Cardiac septum (tissue), 1 donor: ENCODE measurements at places on chromosomes 16 and 17.

- no peak for DNase-seq
These were observed 40.4 kb upstream of the ABCA5 start for GRCh38 chr17:69367298-69367697.

- DNase-seq = no peak
These were observed 21.1 kb downstream of the CMC2 start for GRCh38 chr16:80985611-80986010.

GRCh38 chr17:45406107-45406506 lies 26.6 kb downstream of the ARHGAP27 start:
- DNase-seq = no peak

- DNase-seq = peak; percentile 98
These were observed 8.5 kb upstream of the THAP11 start for GRCh38 chr16:67833415-67834241.

- no peak for DNase-seq
These were observed 15.4 kb upstream of the DNASE1 start for GRCh38 chr16:3638916-3639644.

GRCh38 chr17:51434434-51435170 lies 174.3 kb downstream of the UTP18 start:
- DNase-seq = no peak

GRCh38 chr16:11677959-11678881 lies 10.0 kb downstream of the SNN start:
- no peak for DNase-seq

- peak; percentile 64 for DNase-seq
These were observed 11.1 kb downstream of the IL4R start for GRCh38 chr16:27324851-27325301.

- no peak for DNase-seq
These were observed 128.7 kb downstream of the TANGO6 start for GRCh38 chr16:68972013-68972412.

- no peak for DNase-seq
These were observed 184.9 kb upstream of the CACNG5 start for GRCh38 chr17:66649818-66650543.

DNA sequence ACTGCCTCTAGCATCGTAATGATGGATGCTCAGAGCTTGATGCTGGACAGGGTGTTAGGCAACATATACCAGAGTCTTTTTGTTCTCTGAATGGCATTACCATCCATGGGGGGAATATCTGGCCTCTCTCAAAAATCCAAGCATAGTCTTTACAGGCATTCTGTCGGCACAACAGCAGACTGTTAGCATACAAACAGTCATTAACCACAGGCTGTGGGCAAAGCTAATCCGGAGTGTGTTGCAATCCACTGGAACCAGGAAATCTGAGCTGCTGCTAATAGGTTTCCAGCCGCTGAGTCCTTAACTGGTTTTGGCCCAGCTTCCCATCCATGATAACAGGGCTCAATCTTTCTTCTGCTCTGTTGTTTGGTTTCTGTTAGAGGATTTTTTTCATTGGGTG lies 371.9 kb downstream of the HS3ST3B1 start:
- DNase-seq = no peak

DNA sequence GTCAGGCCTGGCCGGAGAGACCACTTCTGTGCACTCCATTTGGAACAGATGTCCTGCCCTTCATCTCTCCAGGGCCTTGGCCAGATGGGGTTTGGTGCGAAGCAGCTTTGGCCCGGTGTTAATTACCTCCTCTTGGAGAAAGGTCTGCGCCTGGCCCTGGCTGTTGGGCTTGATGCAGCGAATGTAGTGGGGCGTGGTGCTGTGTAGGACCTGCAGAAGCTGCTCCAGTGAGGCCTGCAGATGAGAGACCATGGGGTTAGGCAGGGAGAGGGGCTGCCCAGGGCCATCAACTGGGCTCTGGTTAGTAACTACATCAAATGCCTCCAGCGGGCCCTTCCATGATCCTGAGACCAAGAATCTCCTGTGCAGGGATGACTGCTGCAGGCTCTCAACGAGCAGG lies 18.7 kb downstream of the ZNHIT3 start:
- DNase-seq = no peak

GRCh38 chr17:50905460-50905803 lies 39.3 kb upstream of the TOB1 start:
- DNase-seq = no peak

GRCh38 chr17:72385475-72385874 lies 264.7 kb downstream of the SOX9 start:
- no peak for DNase-seq

- DNase-seq = no peak
These were observed 70.9 kb upstream of the GSE1 start for GRCh38 chr16:85541980-85542900.

- DNase-seq = no peak
These were observed 153.1 kb upstream of the NOG start for GRCh38 chr17:56440419-56440818.

DNA sequence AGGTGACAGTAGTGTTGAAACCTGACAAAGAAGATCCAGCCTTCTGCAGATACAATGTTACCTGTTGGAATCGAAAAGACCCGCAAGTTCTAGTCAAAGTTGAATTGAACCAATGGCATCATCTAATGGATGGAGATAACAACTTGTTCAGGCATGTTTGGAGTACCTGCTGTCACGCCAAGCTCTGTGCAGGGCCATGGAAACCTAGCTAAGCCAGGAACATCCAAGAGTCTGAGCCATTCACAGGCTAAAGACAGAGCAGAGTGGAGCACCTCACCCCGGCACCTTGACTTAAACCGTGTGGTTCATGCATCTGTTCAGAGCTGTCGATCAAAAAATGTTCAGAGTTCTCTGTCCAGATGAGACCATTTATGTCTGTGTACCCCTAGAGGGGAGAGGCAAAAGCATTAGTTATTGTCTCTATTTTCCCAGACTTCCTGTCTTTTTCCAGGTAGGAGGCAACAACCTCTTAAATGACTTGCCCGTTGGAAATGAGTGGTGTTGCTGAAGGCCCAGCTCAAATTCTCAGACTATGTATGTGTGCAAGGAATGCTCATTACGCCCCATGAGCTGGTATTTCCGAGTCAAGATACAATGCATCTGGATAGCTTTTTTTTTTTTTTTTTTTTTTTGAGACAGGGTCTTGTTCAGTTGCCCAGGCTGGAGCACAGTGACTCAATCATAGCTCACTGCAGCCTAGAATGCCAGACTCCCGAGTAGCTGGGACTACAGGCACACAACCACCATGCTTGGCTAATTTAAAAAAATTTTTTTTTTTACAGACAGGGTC lies 44.9 kb upstream of the XYLT1 start:
- no peak for DNase-seq

- DNase-seq = no peak
These were observed 28.7 kb downstream of the FA2H start for GRCh38 chr16:74745926-74746325.

GRCh38 chr17:42230225-42230624 lies 35.9 kb upstream of the GHDC start:
- DNase-seq = no peak

DNA sequence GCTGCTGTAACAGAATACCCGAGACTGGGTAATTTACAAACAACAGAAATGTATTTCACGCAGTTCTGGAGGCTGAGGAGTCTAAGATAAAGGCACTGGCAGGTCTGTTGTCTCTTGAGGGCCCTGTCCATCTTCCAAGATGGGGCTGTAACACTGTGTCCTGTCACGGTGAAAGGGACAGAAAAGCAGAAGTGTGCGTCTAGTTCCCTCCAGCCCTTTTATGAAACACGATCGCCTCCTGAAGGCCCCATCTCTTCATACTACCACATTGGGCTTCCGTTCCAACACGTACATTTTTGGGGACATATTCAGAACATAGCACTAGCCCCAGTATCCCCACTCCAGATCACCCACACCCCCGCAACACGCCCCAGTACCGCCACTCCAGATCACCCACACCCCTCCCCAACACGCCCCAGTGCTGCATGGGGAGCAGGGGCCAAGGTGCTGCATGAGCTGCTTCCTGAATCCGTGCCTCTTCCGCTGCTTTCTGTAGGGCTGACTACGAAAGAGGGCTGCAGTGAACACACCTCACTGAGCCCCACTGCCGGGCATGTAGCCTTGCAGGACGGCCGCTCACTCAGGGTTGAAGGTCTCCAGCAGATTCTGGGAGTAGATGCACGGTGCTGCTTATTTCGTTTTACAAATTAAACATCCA lies 91.9 kb downstream of the RPTOR start:
- no peak for DNase-seq

DNA sequence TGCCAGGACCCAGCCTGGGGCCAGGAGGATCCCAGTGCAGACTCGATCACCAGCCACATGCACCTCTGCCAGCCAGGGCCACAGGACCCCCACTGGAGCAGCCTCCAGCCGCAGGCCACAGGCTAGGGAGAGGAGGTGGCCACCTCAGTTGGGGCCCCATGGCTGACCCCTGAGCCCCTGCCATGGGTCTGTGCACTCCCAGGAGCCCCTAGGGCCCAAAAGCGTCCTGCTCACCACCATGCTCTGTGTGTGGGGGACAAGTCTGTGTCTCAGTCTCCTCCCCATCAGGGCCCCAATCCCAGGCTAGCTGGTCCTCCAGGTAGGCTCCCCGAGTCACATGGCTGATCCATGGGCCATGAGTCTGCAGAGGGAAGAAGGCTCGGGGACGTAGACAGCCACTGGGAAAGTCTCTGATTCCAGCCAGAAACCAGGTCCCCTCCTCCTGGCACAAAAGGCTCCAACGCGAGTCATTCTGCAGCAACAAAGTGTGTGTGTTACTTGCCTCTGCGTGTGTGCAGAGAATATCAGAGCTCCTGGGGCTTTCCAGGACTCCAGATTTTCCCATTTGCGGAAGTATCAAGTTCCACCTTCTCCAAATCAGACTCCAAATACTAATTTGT lies 6.1 kb upstream of the PRSS8 start:
- DNase-seq = no peak

DNA sequence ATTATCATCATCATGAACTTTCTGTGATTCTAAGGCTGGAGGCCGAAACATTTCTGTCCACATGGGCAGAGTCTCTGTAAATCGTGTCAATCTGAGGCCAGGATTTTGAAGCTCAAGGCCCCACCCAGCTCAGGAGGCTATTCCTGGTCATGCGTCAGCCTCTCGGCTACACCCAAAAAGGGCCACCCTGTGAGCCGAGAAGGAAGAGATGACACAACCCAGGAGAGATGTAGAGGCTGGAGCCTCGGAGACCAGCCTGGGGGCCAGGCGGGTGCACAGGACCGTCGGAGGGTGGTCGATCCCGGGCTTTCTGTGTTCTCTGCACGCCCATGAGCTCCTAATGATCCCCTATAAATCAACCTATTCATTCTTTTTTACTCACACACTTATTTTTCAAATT lies 1.1 kb upstream of the CACNG1 start:
- DNase-seq = no peak

DNA sequence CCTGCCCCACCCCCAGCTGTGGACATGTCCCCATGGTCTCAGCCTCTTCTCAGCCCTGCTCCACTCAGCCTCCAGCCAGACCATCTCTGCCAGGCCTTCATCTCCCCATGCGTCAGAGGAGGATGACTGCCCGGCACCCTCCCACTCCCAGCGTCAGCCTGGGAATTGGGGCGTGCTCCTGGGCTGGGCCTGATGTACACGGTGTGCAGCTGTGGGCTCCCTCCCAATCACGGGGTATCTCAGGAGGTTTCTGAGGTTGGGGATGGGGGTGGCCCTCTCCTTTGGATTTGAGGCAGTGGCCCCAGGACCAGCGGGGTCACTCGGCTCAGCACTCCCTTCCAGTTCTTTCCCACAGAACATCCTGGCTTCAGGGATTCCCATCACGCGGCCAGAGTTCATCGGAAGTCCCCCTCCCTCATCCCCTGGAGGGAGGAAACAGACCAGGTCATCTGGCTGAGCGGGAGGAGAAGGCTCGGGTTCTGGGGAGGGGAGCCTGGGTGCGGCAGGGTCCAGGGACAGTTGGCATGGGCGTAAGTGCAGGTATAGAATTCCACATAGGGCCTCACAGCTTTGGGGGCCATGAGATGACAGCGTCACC lies 36.9 kb downstream of the SOCS3 start:
- no peak for DNase-seq

DNA sequence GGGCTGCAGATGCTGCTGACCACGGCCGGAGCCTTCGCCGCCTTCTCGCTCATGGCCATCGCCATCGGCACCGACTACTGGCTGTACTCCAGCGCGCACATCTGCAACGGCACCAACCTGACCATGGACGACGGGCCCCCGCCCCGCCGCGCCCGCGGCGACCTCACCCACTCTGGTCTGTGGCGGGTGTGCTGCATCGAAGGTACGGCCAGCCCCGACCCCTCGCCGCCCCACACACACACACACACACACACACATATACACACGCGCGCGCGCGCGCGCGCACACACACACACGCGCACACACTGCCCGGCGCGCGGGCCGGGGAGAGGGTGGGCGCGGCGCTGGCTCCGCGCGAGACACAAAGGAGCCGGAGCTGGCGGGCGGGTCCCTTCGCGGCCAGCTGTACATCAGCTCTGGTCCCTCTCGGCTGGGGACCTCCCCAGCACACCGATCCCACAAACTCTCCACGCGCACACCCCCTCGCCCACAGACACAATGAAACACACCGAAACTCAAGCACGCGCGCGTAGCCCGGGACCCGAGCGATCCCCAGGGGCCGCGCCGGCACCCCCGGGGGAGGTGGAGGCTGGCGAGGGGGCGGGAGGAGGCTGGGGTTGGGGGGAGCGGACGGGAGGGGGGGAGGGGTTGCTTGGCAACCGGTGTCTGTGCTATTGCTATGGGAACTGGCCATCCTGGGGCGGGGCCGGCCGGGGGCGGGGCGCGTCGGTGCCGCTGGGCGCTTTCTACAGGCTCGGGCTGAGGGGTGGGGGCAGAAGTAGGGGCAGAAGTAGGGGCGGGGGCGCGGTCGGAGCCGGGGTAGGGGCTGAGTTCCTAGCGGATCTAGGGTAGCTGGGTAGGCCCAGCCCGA lies 658 bp downstream of the CACNG4 start:
- DNase-seq = no peak

GRCh38 chr16:5885521-5885920 lies 787.9 kb upstream of the EEF2KMT start:
- no peak for DNase-seq

DNA sequence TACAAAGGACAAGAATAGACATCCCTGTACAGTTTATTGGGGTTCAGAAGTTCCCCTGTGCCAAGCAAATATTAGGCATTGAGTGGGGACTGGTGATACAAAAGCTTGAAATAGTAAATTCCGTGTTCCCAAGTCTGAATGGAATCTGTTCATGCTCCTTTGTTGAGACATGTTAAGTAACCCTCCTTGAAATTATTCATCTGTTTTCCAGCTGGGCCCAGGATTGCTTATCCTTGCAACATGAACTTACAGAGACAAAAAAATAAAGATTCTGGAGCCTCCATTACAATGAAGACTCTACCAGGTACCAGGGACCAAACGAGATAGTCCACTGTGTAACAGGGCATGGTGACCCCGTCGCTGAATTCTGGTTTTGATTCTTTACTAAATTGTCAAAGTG lies 6.1 kb upstream of the CCL8 start:
- no peak for DNase-seq
